Progenitor cell of endocrine pancreas (in vitro differentiated cells): ENCODE measurements at places on chromosomes 13 and 19. TPM values are rescaled to one million over a fixed set of nuclear protein-coding genes. Genes with fewer than 3 reads are reported as not detected.

Gene MIDN
- total RNA-seq, result 187 and 193 TPM in 2 replicates

Gene LILRA1
- not detected in 2 replicates for total RNA-seq

Gene MADCAM1
- total RNA-seq, result 0.77 and 1.0 TPM in 2 replicates

Gene TMEM59L
- total RNA-seq, result 5.0 and 6.4 TPM in 2 replicates

Gene SPIB
- total RNA-seq, result 1.7 and 2.5 TPM in 2 replicates

GRCh38 chr19:32674153-32674930 is 638 bp downstream of the ANKRD27 start:
- peak overlapping the region; percentile 88 for H3K27ac ChIP-seq
- peak; percentile 47 for DNase-seq
- peak overlapping the region; percentile 96 for H3K4me3 ChIP-seq

DNA sequence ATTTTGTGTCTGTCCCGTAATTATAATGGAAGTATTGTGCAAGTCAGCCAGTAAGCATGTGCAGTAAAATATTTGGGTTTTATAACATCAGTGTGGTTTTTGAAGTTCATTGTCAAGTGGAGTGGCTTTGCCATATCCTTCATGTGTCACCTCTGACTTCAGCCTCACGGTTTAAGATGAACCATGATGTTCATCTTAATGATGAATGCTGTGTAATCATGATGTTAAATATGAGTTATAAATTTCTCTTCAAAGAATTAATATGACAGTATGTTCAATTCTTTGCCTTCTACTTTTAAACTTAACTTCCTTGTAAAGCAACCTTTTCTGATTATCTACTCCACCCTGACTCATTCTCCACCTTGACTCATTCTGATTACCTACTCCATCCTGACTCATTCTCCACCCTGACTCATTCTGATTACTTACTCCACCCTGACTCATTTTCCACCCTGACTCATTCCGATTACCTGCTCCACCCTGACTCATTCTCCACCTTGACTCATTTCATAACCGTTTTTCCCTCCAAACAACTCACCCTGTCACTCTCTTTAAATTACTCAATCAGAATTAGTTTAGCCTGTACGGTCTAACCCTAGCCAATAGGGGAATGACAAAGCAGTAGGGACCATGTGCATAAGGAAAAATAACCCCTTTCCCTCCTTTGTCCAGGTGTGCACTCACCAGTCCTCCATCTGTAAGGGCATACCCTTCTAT is 50.3 kb upstream of the ANKRD10 start:
- H3K27me3 ChIP-seq, result no peaks in the 10 kb centered on the region
- no peak overlapping the region for H3K4me3 ChIP-seq
- no peak for DNase-seq
- H3K27ac ChIP-seq, result no peak overlapping the region
- H3K4me1 ChIP-seq, result no peaks in the 10 kb centered on the region

DNA sequence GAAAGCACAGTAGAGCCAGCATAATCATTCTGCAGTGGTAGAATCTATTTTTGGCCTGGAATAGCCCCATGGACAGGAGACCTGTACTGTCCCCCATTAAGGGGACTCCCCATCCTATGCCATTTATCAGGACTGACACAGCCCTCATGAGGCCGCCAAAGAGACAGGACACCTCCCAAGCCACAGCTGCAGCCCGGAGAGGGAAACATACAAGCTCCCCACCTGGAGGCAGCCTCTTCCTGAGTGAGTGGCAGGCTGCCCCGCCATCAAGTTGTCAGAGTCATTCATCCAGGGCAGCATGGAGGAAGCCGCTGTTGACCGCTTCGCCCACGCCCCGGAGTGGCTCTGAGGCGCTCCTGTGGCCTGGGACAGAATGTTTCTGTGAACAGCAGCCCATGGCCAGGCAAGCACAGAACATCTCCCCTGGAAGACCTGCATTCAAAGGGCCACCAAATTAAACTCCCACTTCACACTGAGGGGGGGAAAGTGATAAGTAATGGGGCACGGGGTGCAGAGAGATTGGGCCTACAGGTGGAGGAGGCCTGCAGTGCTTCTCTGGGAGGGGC is 111.3 kb downstream of the ZDHHC20 start:
- H3K27ac ChIP-seq, result no peak overlapping the region
- H3K27me3 ChIP-seq, result no peaks in the 10 kb centered on the region
- no peaks in the 10 kb centered on the region for H3K4me1 ChIP-seq
- no peaks in the 10 kb centered on the region for H3K36me3 ChIP-seq

DNA sequence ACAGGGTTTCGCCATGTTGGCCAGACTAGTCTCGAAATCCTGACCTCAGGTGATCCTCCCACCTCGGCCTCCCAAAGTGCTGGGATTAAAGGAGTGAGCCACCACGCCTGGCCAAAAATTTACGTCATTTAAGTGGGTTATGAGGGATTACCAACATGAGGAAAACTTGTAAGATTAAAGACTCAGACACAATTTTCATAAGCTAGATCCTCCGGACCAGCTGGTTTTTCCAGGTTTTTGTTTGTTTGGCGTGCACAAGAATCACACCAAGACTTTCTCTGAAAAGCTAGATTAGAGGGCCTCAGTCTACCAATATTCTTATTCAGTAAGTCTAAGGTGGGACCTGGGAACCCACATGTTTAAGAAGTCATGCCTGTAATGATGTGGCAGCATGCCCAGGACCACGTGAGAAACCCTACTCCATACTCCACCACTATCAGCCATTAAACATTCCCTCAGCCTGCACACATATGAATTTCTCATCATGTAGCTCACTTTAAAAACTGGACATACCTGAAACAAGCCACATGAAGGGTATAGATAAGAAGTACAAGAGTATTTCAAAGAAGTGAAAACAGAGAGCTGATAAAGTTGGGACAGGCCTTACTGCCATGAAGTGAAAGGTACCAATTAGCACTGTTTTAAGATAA is 25.7 kb downstream of the DIAPH3 start:
- DNase-seq, result no peak
- H3K4me1 ChIP-seq, result peaks cover 9% of the 10 kb centered on the region
- no peak overlapping the region for H3K4me3 ChIP-seq

GRCh38 chr13:45773944-45774343 is 71.8 kb downstream of the CBY2 start:
- DNase-seq, result no peak
- peaks cover 2% of the 10 kb centered on the region for H3K36me3 ChIP-seq
- peaks cover 7% of the 10 kb centered on the region for H3K27me3 ChIP-seq
- peaks cover 8% of the 10 kb centered on the region for H3K4me1 ChIP-seq

DNA sequence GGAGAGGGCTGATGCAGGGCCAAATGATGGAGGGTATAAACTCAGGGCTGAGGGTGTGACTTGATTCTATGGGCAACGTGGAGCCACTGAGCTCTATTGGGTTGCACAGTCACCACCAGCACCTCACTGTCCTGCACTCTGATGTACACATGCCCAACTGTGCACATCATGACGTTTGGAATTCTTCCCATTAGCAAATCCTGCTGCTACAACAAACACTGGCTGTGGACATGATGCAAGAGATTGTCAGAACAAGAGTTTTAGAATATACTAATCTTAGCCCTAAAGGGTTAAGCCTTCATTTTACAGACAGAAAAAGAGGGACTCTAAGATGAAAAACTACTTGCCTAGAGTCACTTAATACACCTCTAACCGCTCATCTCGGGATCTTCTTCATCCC is 2.4 kb upstream of the TTYH1 start:
- peaks cover 68% of the 10 kb centered on the region for H3K27me3 ChIP-seq
- H3K36me3 ChIP-seq, result peaks cover 4% of the 10 kb centered on the region
- no peak overlapping the region for H3K4me3 ChIP-seq
- H3K4me1 ChIP-seq, result peaks cover 10% of the 10 kb centered on the region
- no peak overlapping the region for H3K27ac ChIP-seq

GRCh38 chr19:4297901-4298809 is 4.0 kb downstream of the TMIGD2 start:
- H3K27ac ChIP-seq, result no peak overlapping the region
- H3K27me3 ChIP-seq, result peaks cover 6% of the 10 kb centered on the region
- no peak overlapping the region for H3K4me3 ChIP-seq
- DNase-seq, result no peak
- H3K36me3 ChIP-seq, result no peaks in the 10 kb centered on the region

DNA sequence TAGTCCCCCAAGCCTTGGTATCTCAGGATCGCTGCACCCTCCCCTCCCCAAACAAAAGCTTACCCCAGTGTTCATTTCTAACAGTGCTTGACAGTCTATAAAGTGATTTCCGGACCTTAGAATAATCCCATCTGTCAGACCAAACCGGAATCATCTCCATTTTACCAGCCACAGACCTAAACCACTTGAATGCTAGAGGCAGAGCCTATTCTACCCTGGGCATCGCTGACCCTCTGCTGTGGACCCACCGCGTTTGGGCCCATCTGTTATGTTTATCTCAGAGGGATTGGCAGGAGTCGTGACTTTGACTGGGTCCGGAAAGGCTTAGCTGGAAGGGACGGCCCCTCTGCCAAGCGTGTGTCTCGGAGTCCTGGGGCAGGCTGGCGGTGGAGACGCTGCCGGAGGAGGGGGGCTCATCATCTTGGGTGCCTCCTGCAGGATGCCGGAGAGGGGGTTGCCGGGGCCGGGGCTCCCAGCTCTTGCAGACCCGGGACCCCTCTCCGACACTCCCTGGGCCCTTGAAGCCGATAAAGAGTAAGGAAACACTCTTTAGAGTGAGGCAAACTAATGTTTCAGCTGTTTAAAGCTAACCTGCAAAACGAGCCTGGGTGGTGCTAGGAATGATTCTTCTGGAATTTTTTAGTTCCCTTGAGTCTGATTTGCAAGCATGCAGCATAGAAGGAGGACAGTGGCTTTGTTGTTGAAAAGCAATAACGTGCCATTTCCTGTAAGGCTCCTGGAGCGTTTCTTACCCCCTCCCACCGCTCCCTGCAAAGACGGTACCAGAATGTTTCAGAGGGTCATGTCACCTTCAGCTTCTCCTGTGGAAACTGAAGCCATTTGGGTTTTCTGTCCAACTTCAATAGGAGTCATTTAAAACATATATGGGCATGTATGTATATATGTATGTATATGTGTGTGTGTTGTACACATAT is 1.3 kb downstream of the SLC25A42 start:
- no peak for DNase-seq
- no peaks in the 10 kb centered on the region for H3K36me3 ChIP-seq
- no peak overlapping the region for H3K27ac ChIP-seq
- H3K4me1 ChIP-seq, result peaks cover 11% of the 10 kb centered on the region

- H3K27ac ChIP-seq, result peak overlapping the region; percentile 41
- DNase-seq, result no peak
- H3K4me3 ChIP-seq, result no peak overlapping the region
- no peaks in the 10 kb centered on the region for H3K4me1 ChIP-seq
- no peaks in the 10 kb centered on the region for H3K27me3 ChIP-seq
These were observed 178.4 kb downstream of the KDM4B start for GRCh38 chr19:5147074-5147977.

DNA sequence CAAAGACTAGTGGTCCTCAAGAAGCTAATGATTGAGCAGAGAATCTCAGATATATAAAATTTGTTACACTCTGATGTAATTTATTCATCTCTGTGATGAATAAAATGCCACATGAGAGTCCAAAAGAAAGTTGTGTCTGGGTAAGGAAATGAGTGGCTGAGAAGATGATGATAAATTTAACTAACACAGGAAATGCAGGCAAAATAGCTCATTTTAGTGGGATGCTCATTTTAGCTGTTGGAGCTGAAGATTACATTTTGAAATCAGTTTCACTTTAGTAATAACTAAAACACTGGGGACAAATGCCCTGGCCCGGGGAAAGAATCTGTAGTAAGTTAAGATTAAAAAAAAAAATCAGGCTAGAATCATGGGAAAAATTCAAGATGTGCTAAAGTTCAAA is 35.2 kb downstream of the SPRY2 start:
- no peak overlapping the region for H3K4me3 ChIP-seq
- peaks cover 5% of the 10 kb centered on the region for H3K36me3 ChIP-seq
- no peak for DNase-seq
- no peaks in the 10 kb centered on the region for H3K27me3 ChIP-seq
- H3K4me1 ChIP-seq, result peaks cover 12% of the 10 kb centered on the region

DNA sequence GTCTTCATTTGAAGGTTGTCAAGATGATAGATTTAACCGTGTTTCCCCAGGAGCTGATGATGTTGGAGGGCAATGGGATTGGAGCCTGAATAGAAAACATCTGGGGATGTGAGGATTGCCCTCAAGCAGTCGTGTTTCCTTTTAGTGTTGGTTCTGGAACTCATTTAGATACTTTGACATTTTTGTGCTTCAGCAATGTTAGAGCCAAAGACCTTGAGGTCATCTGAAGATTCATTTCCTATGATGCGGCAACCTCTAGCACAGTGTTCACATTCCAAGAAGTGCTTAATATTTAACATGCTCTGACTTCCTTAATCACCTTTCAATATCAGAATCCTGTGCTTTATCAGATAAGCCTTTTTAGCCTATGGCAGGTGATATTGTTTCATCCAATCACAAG is 82.7 kb downstream of the SLC10A2 start:
- no peaks in the 10 kb centered on the region for H3K27me3 ChIP-seq
- peaks cover 2% of the 10 kb centered on the region for H3K36me3 ChIP-seq
- H3K4me3 ChIP-seq, result no peak overlapping the region
- H3K27ac ChIP-seq, result no peak overlapping the region
- no peaks in the 10 kb centered on the region for H3K4me1 ChIP-seq

- peaks cover 9% of the 10 kb centered on the region for H3K27me3 ChIP-seq
- H3K36me3 ChIP-seq, result no peaks in the 10 kb centered on the region
- H3K4me3 ChIP-seq, result no peak overlapping the region
- DNase-seq, result no peak
These were observed 38.0 kb downstream of the ITGBL1 start for GRCh38 chr13:101490406-101491015.

DNA sequence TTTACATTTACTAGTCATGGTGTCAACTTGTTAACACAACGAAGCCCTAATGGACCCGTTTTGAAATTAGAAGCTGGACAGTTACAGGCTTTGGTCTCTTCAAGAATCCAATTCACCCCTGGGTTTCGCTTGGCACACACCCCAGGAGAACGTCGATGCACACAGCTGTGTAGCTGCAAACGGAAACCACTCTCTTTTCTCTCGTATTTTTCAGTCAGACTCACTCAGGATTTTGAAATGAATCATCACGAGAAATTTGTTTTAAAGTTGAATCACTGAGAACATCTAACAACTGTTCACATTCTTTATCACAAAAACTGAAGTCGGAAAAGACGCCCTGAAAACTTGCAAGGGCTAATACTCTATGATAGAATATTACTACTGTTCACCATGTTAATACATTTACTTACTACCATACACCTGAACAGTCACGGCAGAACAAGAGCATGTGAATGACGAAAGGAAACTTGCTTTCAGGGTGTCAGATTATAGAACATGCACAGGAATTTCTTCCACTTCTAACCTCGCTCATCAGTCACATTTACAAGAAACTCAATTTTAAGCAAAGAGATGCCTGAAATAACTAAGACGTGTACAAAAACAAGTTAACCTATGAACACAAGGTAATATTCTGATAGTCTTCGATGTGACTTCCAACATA is 4.7 kb downstream of the PNMA8A start:
- H3K27ac ChIP-seq, result no peak overlapping the region
- peaks cover 25% of the 10 kb centered on the region for H3K36me3 ChIP-seq
- H3K4me3 ChIP-seq, result no peak overlapping the region
- no peak for DNase-seq
- peaks cover 9% of the 10 kb centered on the region for H3K4me1 ChIP-seq

GRCh38 chr19:4154571-4155312 is 1.3 kb downstream of the CREB3L3 start:
- DNase-seq, result no peak
- peaks cover 10% of the 10 kb centered on the region for H3K4me1 ChIP-seq
- H3K27ac ChIP-seq, result peak overlapping the region; percentile 20
- H3K4me3 ChIP-seq, result no peak overlapping the region
- no peaks in the 10 kb centered on the region for H3K36me3 ChIP-seq

GRCh38 chr13:61275736-61276135 is 139.9 kb downstream of the PCDH20 start:
- no peaks in the 10 kb centered on the region for H3K4me1 ChIP-seq
- no peaks in the 10 kb centered on the region for H3K27me3 ChIP-seq
- H3K36me3 ChIP-seq, result peaks cover 3% of the 10 kb centered on the region
- DNase-seq, result no peak
- H3K4me3 ChIP-seq, result no peak overlapping the region
